ENCODE measurements at places on chromosomes 16 and 17.

GRCh38 chr17:1256699-1257098 lies 13.5 kb upstream of the BHLHA9 start:
- DNase-seq, result no peak

GRCh38 chr17:46190763-46191162 lies 2.5 kb downstream of the KANSL1 start:
- DNase-seq, result no peak

GRCh38 chr16:49194537-49195236 lies 87.0 kb downstream of the CBLN1 start:
- no peak for DNase-seq

- DNase-seq, result no peak
These were observed 24.0 kb downstream of the AKTIP start for GRCh38 chr16:53478965-53479364.

GRCh38 chr16:8611886-8612600 lies 9.5 kb upstream of the METTL22 start:
- DNase-seq, result no peak

DNA sequence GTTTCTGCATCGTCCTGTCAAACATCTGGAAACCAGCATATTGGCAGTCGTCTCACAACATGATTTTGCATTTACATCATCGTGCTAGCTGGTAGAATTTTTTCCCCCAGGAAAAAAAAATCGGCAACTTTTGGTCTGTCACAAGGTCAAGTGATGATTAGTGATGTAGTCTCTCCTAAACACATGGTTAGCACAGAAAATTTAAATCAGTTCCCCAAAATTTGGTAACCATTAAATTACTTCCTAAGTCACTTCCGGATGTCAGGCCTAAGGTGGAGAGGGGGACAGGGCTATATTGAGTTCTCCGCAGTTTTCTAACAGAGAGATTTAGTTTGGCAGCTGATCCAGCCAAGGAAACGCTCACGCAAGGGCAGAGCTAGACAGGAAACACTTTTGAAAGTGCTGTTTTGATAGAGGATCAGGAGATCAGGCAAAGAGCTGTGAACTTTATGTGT lies 271.0 kb upstream of the TBX2 start:
- DNase-seq, result no peak

GRCh38 chr17:38729886-38730525 lies at the start of gene CISD3:
Gene CISD3, plus strand, starts transcription at chr17:38730341. Its CDS starts 18 bp downstream, at chr17:38730359.
- peak; percentile 91 for DNase-seq
